ENCODE measurements at places on chromosomes 6 and 20.

DNA sequence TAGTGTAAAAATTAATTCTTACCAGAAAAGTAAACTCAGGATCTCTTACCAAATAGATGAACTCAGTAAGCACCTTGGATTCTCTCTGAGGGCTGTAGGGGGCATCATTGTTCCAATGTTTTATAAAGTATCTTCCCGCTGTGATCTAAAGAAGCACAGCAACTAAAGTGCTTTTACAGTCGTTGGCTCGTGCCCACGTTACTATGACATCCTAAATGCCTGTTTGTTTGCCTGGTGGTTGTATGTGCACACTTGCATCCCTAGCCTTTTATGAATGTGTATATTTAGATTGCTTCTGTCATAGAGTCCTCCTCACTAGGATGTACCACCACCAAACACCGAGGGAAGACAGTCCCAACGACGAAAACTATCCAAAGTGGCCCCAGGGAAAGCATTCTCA is 34.5 kb downstream of the SLX4IP start:
- peak; percentile 99 for DNase-seq

- DNase-seq, result no peak
Measured at GRCh38 chr6:17987447-17987696, at the start of gene KIF13A. TSS of gene KIF13A (minus strand) at chr6:17987635. CDS start at chr6:17987463, 172 bp downstream.

DNA sequence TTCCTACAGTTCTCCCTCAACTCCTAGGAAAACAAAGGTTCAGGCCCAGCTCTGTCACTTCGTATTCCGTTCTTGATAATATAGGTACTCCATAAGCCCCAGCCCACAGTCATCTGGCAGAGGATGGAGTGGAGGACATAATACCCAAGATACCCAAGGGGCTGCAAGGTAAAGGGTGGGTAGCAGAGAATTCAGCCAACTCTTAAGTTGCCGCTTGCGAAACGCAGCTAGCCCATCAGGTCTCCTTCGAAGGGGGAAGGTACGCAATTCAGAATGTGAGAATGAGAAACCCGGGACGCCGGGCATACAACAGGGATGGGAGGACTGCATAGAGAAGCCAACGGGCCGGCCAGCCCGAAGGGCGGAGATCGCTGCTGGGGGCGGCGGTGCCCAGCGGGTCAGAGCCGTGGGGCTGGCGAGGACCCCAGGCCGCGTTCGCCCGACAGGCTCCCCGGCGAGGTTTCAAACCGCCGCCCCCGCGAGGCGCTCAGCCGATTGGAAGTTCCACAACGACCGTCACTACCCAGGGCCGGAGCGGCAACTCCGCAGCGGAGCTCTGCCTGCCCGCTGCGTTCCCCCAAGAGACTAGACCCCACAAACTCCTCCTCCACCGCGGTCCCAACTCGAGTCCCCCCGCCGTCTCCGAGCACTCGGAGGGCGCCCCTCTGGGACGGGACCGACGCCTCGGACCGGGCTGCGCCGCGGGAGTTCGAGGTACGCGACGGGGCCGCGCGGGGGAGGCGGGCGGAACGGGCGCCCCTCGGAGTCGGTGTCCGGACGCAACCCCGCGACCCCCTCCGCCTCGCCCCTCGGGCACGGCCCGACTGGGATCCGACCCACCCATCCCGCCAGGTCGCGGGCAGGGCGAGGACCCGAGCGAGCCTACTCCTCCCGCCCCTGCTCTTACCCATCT is 911 bp downstream of the CDK19 start:
- peak; percentile 10 for DNase-seq

DNA sequence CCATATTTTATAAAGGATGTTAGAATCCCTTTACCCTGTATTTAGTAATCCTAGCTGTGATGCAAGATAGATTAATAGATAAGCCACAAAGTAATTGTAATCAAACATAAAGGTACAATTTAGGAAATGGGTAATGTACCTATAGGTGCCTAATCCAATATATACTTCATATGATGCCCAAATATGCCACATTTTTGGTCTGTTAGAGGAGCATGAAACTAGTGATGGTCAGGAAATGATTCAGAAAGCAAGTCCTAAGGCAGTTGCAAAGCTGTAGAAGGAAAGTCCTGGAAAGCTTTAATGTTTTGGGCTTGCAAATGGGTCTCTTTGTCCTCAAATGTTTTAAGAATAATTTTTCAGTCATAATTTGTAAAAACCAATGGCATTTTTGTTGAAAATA is 76.6 kb upstream of the PTPRK start:
- DNase-seq, result no peak

GRCh38 chr20:63404129-63405085 is 43.3 kb upstream of the CHRNA4 start:
- DNase-seq, result no peak

GRCh38 chr6:166424431-166424830 is 41.7 kb upstream of the MPC1 start:
- DNase-seq, result no peak

DNA sequence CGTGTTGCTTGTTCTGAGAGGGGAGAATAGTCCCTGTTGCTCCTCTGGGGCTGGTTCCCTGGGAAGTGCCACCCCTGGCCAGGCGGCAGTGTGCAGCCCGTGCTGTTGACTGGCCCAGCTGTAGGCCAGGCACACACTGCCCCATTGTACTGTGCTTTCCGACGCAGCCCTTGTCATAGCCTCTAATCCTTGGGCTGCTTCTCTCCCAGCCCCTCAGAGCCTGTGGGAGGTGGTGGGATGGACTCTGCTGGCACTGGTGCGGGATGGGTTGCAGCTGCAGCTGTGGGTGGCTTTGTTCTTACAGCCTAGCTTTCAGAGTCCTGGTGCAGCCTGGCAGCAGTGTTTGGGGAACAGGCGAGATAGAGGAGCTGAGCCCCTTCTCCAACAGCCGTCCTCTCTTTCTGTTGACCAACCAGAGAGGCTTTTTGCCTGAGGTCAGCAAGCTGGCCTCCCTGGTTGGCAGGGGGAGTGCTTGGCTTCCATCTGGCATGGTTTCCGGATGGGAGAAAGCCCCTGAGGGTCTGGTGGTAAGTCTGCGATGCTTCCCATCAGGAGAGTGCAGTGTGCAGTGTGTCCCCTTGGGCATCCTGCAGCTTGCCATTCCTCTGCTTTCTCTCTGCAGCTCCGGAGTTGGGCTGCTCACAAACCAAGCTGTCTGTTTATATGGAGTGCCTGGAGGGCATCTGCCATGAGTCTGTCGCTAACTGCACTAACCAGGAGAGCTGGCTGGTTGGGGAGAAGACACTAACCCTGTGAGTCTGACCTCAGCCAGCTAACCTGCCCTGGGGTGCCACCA is 12.1 kb downstream of the TJAP1 start:
- DNase-seq, result no peak

DNA sequence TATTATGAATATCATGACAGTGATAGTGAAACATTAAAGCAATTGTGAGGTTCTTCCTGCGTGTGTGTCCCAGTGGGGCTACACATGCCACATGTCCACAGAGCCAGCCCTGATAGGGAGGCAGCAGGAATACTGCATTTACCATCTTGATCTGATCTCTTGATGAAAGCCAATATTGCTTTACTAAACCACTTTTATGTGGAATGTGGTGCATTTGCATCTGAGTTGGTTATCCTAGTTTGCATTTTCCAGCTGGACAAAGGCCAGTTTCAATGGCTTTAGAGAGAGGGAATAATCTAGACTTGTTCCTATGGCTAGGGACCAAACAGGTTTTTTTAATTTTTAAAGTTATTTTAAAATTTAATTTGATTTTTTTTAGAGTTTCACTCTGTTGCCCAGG is 216.3 kb upstream of the FERMT1 start:
- DNase-seq, result no peak

GRCh38 chr6:72890233-72890632 is 268.4 kb downstream of the KCNQ5 start:
- no peak for DNase-seq

- DNase-seq, result no peak
Measured at GRCh38 chr20:45402946-45403345, 5.1 kb upstream of the DBNDD2 start.

DNA sequence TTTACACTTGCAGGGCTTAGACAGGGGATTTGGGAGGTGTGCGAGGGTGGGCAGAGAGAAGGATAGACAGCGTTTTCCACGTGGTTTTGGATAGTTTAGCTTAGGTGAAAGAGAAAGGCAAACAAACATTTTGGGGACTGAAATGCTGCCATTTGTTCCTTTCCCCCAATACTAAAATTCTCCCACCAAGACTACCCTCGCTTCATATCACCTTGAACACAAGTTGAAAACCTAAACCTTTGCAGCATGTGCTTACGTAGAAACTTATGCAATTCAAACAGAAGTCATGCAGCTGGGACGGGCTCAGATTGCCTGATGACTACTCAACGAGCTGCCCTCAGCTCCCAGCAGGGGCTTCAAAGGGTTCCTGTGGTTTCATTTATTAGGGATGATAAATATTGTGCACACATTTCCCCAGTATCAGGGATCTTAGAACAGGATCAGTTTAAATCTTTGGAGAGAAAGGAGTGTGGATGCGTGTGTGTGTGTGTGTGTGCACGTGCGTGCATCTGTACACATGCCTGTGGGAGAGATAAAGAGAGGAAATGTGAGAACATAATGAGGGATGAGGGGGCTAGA is 77.3 kb downstream of the SLC22A23 start:
- DNase-seq, result peak; percentile 15

- DNase-seq, result no peak
Measured at GRCh38 chr20:31868853-31869672, 1.3 kb downstream of the DUSP15 start.

DNA sequence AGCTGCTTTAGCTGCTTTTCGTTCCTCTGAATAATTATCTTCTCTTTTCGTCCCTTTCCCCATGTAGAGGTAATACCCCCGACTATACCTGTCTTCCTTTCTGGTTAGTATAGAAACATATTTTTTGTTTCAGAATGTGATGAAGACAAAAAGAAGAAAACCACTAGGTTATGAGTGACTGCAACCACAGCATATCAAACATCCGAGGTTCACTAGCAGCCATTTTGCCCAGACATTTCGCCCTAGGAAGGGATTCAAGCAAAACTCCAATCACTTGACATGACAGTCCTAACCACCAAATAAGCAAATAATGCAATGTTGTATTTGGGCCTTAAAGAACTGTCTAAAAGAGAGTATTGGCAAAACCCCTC is 9.4 kb downstream of the SNX5 start:
- DNase-seq, result no peak

GRCh38 chr6:125857846-125858245 is 67.1 kb downstream of the NCOA7 start:
- no peak for DNase-seq

DNA sequence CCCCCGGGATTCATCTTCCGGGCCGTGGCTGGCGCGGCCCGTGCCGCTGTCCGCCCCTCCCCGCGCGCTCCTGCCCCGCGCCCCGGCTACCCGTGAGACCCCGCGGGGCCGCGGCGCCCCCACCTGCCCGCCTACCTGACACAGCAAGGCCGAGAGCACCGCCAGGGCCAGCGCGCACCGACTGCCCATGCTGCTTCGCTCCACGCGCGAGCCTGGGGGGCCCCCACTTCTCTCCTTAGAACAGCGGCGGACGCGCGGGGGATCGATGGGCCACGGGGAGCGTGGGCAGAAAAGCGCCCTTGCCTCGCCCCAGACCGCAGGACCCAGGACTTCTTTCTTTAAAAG is 955 bp downstream of the DLL1 start:
- DNase-seq, result no peak

DNA sequence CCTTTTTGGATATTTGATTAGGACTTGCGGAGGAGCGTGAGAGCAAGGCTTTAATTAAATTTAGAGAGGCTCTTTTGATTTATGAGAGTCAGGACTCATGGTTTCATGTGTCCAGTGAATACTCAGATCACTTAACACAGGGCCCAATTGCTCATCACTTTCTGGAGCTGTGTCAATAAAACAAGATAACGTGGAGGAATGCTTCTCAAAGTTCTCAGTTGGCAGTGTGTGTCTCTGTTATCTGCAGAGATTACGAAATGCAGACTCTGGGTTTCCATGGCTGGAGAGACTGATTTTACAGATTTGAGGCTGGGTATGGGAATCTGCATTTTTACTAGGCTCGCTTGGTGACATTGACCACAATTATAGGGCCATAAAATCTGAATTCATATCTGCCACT is 335.8 kb upstream of the FLRT3 start:
- no peak for DNase-seq

DNA sequence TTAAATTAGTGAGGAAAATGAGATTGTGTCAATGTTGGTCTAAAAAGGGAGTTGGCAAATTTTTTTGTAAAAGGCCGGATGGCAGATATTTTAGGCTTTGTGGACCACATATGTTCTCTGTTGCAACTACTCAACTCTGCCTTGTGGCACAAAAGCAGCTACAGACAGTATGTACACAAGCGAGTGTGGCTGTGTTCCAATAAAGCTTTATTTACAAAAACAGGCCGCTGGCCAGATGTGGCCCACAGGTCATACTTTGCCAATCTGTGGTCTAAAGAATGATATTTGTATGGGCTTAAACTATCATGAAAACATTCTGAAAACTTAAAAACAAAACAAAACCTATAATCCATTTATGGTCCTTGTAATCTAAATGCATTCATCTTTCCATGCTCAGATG is 228.3 kb downstream of the CLIC5 start:
- no peak for DNase-seq

DNA sequence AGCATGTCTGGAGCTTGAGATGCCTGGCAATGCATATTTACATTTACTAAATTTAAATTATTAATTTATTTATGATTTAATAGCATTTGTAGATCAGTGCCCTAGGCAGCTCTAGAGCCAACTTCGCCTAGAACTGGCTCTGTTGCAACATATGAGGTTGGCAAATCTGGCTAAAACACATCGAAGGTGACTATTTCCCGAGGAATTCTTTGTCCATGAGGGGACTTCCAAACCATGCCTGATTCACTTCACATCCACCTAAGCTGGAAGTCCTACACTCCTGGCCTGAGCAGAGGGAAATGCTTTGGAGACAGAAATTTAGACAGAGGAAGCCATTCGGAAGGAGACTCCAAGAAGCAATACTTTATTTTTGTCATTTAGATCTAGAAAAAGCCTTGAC is 211.0 kb upstream of the ARG1 start:
- no peak for DNase-seq

DNA sequence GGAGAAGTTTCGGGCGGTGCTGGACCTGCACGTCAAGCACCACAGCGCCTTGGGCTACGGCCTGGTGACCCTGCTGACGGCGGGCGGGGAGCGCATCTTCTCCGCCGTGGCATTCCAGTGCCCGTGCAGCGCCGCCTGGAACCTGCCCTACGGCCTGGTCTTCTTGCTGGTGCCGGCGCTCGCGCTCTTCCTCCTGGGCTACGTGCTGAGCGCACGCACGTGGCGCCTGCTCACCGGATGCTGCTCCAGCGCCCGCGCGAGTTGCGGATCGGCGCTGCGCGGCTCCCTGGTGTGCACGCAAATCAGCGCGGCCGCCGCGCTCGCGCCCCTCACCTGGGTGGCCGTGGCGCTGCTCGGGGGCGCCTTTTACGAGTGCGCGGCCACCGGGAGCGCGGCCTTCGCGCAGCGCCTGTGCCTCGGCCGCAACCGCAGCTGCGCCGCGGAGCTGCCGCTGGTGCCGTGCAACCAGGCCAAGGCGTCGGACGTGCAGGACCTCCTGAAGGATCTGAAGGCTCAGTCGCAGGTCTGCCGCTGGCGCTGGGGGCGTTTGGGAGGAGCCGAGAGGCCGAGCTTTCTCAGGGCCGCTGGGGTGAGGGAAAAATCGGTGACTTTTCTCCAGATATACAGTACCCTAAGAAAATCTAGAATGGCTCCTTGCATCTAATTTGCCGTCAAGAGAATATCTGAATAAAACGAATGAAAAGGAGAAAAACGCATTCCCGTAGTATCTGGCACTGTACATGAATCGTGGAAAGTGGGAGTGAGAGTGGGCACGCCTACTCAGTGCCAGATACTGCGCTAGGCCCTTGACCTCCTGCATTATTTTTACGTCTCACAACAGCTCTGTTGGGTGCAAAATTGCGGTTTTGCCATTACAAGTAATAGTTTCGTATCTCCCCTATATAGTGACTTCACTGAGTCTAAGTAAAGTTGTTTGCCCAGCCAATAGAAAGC is 1.0 kb downstream of the CALHM6 start:
- DNase-seq, result peak; percentile 22

All from NCI-H748 treated with DMSO at 0.1 percent for 48 hours (cell line).